ENCODE measurements at places on chromosomes 4 and X.

DNA sequence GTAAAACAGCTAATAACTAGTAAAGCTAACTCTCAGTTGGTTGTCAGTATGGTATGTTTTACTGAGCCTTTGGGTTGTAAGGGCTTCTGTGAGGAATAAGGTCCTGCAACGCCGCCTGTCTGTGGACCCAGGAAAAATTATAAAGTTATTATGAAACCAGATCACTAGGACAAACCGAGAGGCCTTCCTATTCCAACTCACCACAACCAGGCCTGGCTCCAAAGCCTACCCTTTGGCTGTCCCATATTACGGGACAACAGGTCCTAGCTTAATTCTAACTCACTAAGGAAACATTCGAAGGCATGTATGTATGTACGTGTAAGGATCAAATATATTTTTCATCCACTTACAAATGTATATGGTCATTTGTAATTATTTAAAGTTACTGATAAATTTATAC is 1.4 kb downstream of the ANKRD17 start:
- peak; percentile 44 for DNase-seq

- no peak for DNase-seq
Observed at GRCh38 chrX:99703473-99703872, 706.6 kb downstream of the PCDH19 start.

GRCh38 chr4:184196730-184197385 is 20.8 kb downstream of the ENPP6 start:
- no peak for DNase-seq

DNA sequence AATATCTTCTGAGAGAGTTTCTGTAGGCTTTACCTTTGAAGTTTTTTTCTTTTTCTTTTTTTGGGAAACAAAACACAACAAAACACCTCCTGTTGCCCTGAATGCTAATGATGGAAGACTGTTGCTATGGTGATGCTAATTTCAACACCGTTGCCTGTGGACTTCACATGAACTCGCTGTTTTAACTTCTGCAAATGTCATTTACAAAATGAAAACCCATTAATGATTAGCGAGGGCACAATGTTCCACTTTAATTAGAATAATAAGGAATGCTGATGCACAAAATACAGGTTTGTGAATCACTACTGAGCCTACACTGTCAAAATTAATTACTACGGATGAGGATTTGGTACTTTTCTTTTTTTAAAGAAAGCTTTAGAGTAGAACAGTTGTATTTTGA is 227.1 kb upstream of the FTHL17 start:
- DNase-seq: no peak

GRCh38 chr4:105182211-105182610 is 35.5 kb downstream of the TET2 start:
- DNase-seq: no peak

- no peak for DNase-seq
Observed at GRCh38 chr4:163610648-163611047, 116.2 kb downstream of the TMA16 start.

DNA sequence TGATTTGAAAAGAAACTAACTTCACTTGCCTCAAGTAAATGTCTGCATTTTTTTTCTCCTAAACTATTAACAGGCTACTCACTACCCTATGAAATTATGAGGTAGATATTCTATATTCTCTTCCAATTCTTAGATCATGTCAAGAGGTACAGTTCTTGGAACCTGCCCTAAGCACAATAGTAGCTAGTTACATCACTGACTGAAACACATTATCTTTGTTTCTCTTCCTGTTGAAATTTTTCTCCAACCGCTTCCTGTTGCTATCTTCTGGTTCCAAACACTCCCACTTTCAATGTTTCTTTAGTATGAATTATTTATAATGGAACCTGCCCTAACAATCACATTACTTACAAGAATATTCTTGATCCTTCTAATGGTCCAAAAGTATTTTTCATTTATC is 5.0 kb upstream of the BANK1 start:
- DNase-seq: no peak

DNA sequence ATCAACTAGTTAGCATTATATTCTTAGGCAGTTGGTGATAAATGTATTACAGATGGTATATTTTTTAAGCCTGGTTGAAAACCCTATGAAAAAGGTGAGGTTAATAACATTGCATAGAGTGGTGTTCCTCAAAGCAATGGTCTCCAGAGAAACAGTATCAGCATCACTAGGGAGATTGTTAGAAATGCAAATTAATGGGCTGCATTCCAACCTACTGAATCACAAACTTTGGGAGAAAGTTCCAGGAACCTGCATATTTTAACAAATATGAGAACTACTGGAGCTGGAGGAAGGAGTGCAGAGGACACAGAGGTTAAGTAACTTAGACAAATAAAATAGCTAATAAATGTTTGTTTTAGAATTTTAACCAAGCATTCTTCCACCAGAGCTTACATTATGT is 166.9 kb upstream of the PCDH10 start:
- DNase-seq: no peak

DNA sequence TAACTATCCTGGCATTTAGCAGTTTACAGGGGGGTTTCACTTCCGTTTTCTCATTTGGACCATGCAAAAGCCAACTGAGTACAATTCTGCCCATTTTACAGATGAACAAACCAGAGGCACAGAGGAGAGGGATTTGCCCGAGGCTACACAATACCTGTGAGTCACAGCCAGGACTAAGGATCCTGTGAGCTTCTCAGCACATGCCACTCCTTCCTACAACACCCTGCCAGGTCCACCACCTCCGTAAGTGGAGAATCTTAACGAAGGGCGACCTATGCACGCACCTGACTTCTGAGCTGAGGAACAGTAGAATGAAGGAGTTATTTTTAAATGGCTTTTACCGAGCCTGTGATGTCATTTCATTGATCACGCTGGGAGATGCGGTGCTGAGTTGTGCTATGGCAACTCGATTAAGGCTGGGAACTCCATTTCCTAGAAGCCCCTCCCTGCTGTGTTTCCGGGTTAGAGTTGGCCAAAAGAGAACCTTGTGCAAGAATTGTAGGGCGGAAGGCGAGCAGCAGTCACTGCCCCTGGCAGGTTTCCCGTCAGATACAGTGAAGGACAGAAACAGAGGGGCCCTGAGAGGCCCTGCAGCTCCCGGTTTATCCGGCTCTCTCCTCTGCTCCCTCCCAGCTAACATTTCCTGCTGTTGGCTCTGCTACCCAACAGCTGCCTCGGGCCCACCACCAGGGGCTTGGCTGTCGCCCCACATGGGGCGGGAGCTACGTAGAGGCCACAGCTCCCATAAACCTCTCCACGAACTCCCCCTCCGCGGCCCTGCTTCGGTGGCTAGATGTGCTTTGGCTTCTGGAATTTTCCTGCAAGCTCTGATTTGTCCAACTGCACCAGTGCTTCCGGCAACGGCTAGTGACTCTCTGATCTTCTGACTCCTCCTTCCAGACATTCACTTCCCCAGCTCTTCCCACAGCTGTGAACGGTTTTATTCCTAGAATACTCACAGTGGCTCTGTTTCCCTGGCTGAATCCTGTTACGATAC is 75.1 kb upstream of the USP9X start:
- peak; percentile 33 for DNase-seq
